Esophagus mucosa (tissue), 1 donor: ENCODE measurements at places on chromosomes 7 and 10.

DNA sequence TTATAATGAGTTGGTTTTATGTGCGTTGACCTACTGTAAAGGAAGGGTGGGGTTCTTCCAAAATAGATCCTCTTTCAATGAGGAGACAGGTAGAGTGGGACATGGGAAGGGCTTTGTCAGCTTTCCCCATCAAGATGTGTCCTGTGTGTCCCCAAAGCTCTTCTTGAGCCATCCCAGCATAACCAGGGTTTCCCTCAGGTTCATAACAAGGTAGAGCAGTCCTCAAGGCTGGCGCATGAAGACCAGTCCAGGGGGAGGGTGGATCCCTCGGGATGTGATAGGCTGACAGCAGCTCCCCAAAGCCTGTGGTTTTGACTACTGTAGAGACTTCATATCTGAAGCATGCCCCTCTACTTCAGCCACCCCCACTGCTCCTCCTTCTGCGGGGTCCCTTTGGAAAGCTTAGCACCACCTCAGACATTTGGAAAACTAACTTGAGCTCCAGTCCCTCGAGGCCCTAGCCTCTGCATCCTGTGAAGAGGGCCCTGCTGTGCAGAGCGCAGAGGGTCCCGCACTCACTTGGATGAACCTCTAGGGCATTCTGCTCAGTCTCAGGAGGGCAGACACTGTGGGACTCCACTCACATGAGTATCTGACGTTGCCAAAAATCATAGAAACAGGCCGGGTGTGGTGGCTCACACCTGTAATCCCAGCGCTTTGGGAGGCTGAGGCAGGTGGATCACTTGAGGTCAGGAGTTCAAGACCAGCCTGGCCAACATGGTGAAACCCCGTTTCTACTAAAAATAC is 1.1 kb upstream of the GIMAP8 start:
- no peak for ATAC-seq

DNA sequence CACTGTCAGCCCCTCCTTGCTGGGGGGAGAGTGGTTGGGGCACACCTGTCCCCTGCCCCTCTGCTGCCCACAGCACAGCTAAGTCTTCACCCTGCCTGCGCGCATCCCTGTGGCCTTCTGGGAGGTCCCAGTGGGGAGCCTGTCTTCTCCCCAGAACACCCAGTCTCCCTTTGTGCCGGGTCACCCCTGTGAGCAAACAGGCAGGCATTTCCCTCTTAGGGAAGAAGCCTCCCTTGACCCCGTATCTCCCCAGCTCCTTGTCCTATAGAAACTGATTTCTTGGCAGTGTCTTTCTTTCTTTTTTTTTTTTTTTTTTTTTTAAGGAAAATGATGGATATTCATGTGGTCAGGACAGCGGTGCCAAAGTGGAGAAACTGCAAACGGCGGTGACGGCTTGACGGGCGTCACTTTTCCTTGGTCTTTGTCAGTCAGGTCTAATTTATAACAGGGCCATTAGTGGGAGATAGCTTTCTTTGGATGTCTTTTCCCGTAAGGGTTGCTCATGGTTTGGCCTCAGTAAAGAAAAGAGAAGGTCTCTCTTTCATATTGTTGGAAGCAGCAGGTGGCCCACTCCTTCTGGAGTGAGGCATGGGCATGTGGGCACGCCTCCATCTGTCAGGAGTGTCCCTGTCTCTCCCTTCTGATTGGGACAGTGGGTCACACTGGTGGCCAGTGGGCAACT is 115.3 kb downstream of the NKX6-2 start:
- no peak for ATAC-seq

DNA sequence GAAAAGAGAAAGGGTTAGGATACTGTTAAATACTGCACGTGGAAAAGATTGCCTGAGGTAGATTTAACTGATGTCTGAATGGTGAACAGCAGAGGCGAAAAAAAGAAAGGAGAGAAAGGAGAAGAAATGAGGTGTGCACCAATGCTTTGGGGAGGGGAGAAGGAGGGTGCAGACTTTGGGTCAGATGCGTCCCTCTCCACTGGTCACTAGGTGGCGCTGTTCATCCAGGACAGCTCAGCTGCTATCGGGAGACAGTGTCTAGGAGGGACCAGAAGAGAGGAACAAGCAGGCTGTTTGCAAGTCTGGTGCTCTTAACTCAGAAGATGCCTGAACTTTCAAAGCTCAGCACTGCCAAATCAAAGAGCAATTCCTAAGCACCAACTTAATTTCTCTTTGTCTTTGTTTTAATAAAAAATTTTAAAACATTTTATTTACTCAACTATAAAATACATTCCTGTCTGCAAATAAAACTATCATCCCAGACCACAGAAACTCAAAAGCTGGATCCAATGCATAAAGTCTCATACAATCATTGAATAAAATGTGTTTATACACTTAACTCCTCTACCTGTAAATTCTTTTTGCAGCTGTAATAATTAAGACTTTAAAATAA is 83.9 kb upstream of the PDLIM1 start:
- peak; percentile 94 for ATAC-seq

GRCh38 chr10:112379635-112380296 is 5.8 kb downstream of the ACSL5 start:
- no peak for ATAC-seq

DNA sequence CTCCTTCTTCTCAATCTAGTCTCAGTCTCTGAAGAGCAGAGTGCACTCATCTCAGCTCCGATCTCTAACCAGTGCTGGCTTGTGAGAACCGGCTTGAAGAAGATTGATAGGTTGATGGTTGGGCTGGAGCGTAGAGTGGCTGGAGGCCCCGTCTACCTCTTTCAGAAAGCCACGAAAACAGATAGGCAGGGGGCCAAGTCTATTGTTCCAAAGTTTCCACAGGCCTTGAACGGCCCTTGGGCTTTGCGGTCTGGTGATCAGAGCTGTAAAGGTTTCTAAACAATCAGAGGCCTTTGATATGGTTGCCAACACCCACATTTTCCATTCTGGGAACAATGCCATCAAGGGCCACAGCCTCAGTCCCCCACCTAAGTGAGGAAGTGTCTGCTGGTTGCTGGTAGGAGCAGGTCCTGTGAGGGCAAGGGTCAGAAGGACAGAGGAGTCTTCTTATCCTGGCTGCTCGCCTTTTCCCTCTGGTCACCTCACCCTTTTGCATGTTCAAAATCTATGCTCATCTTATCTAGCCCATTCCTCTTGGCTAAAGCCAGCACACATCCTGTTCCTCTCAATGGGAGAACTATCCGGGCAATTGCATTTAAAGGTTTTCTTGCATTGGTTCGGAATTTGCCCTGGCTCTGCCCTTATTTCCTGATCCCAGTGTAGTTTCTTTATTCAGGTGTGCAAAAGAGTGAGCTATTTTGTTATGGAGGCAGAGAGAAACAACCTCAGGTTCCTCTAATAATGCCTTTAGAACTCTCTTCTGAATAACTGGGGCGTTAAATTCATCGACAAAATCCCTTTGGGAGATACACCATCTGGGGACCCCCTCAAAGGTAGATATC is 70.3 kb upstream of the KMT2E start:
- ATAC-seq, result peak; percentile 57

- no peak for ATAC-seq
Observed at GRCh38 chr10:75014516-75015230, 96.8 kb upstream of the SAMD8 start.

DNA sequence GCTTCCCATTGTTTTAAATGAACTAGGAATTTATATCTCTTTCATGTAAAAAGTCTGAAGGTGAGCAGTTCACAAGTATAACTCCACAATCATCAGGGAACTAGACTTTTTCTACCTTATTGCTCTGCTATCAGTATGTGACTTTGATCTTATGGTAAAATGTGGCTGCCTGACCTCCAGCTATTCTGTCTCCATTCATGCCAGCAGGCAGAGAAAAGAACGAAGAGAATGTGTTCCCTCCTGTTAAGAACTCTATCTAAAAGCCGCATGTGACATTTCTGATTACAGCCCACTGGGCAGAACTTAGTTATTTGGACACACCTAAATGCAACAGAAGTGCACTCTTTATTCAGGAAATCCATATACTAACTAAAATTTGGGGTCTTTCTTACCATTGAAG is 102.8 kb upstream of the MBL2 start:
- no peak for ATAC-seq

- ATAC-seq, result peak; percentile 82
Observed at GRCh38 chr7:95472581-95473161, 13.1 kb upstream of the ASB4 start.

- peak; percentile 84 for ATAC-seq
Observed at GRCh38 chr7:128381161-128381821, 19.8 kb upstream of the PRRT4 start.

DNA sequence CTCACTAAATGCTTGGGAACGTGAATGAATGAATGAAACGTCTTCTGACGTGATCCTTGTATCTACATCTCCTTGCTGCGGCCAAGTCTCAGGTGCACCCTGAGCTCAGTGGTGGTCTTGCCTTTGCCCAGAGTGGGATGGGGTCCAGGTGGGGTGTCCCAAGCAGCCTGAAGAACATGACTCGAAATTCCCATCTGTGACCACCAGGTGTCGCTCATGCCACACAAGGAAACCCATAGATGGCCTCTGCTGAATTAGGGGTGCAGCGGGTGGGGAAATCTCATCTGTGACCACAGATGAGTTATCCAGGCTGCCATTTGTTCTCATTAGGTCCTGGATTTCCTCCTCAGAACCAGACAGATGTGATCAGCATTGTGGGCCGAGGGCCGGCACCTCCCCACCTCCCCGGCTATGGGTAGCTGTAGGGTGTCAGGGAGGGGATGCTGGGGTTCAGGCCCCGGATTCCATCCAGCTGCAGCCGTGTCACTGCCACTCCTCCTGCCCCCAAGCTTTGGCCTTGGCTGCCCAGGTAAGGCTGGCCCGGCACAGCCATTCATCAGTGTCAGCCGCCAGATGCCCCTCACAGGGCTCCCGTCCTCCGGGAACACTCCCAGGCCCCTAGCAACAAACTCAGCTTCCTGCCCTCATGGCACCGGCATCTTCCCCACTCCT is 21.0 kb upstream of the GNA12 start:
- ATAC-seq, result peak; percentile 46

- ATAC-seq, result peak; percentile 39
Observed at GRCh38 chr7:98949336-98950044, 71.2 kb downstream of the TRRAP start.

GRCh38 chr10:37992083-37992482 is 15.6 kb upstream of the ZNF25 start:
- no peak for ATAC-seq

- no peak for ATAC-seq
Observed at GRCh38 chr10:6716516-6716915, 136.4 kb upstream of the PRKCQ start.

DNA sequence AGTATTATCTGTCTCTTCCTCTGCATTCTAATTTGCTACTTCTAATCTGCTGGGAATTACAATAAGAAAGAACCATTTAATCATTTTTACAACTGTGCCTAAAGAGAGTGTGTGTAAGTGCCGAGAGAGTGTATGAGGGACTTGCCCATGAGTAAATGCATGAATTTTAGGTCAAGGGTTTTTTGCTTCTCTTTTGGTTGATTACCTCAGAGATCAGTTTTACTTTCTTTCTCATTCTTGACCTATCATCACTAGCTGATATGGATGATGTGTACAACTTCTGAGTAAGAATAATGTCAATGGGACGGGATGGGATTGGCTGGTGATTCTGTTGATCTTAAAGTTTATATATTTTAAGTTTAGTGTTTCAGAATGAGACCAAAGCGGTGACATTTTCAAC is 47.8 kb downstream of the IKZF1 start:
- ATAC-seq, result no peak

- no peak for ATAC-seq
Observed at GRCh38 chr10:69359148-69359547, 57.6 kb downstream of the TACR2 start.

DNA sequence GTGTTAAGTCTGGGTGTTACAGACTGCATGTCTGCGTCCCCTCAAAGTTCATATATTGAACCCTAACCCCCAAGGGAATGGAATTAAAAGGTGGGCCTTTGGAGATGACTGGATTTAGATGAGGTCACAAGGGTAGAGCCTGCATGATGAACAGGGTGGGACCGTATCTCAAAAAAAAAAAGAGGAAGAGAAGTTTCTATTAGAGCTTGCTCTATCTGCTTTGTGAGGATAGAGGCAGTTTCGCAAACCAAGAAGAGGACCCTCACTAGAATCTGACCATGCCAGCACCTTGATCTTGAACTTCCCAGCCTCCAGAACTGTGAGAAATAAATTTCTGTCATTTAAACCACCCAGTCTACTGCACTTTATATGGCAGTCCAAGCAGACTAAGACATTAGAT is 1.4 kb downstream of the KIN start:
- no peak for ATAC-seq

- no peak for ATAC-seq
Observed at GRCh38 chr7:50589364-50589763, 24.2 kb upstream of the DDC start.

GRCh38 chr10:130079614-130080460 is 30.8 kb downstream of the C10orf143 start:
- ATAC-seq, result no peak

DNA sequence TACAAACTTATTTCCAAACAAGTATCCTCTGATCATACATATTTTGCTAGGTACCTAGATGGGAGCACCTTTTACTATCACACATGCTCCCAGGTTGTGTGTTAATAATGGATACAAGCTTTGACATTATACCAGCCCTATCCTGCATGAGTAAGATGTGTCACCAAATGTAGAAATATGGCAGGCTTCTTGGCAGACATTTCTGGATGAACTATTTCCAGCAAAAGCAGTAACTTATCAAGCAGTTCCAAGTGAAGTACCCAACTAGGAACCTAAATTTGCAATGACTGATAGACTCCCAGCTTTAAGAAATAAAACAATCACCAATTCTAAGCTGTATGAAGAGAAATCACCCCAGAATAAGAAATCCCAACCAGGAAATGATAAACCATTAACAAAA is 103.7 kb upstream of the TMEM72 start:
- no peak for ATAC-seq

DNA sequence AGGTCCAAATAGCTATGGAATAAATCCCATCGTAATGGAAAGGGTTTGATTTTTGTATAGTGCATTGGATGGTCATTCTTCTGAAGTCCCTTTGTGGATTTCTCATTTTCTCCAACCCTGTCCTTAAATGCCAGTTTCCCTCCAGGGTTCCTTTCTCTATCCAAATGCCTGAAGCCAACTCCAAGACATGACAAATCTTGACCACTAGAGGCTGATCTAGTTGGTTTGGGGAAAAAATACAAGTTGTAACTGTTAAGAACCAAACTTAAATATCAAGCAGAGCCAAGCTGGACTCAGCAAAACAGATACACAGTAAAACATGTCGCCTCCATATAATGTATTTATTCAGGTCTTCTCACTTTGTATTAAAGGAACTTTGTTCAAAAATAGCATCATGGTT is 28.7 kb downstream of the FRMD4A start:
- ATAC-seq, result no peak

DNA sequence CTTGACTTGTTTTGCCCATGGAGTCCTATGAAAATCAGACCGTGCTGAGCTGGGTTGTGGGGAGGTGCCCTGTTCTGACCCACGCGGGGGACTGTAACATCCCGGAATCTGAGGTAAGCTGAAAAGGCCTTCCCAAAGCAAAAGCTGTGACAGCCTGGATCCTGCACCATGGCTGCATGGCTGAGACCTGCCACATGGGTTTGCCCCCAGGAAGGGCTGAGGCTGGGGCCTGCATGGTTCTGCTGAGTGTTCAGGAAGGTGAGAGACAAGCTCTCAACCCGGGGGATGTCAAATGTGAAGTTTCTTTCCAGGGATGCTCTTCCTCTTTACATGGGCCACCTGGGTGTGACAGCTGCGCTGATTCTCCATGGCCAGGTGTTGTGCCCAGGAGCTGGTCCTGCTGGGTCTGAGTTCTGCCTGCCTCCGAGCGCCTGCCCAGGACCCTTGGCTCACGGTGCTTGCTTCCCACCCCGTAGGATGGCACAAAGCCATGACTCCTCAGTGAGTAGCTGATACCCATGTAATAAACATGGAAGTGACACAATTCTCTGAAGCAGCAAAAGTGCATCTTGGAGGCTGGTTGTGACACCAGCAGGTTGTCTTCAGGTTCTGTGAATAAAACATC is 58.3 kb downstream of the VIPR2 start:
- ATAC-seq, result no peak

GRCh38 chr7:128270826-128271272 is 29.8 kb downstream of the LEP start:
- ATAC-seq, result no peak
